ENCODE measurements at places on chromosomes 7 and 10. TPM values are rescaled to one million over a fixed set of nuclear protein-coding genes. Genes with fewer than 3 reads are reported as not detected.
A peak's percentile ranks its signal among the peaks of the same experiment; 100 is the strongest.

DNA sequence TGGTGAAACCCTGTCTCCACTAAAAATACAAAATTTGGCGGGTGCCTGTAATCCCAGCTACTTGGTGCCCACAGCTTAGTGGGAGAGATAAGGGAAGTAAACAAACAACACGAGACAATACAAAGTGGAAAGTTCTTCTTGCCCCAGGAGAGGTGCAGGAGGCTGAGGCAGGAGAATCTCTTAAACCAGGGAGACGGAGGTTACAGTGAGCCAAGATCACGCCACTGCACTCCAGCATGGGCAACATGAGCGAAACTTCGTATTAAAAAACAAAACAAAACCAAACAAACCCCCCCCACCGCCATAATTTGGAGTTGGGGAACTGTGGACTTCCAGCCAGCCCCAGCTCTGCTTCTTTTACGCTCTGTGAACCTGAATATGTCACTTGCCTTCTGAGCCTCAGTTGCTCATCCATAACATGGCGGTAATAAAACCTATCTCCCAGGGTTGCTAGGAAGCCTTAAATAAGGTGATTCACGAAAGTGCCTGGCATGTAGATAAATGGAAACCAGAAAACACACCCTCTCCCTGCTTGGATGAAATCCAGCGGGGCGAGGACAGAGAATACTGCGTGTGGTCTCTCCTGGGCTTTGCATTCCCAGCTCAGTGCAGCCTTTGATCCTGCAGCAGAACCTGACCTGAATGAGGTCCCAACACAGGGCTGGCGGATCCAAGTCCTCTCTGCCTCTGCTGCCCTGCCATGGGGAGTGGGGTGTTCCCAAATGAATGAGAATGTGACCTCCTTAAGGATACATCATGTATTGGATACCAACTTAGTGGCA lies 10.2 kb downstream of the MLXIPL start:
- DNase-seq: no peak

- peak; percentile 9 for DNase-seq
These were observed 78.4 kb downstream of the CYP26A1 start for GRCh38 chr10:93152136-93152535.

The NRF1 gene
- 19.0 TPM for total RNA-seq

The ITGB8 gene
- 51.3 TPM for total RNA-seq

- no peak for DNase-seq
These were observed 106.6 kb upstream of the DOCK1 start for GRCh38 chr10:126798649-126799048.

The LIPF gene
- 5.5 TPM for total RNA-seq

The HYAL4 gene
- 2.6 TPM for total RNA-seq

The NKX2-3 gene
- not detected for total RNA-seq

DNA sequence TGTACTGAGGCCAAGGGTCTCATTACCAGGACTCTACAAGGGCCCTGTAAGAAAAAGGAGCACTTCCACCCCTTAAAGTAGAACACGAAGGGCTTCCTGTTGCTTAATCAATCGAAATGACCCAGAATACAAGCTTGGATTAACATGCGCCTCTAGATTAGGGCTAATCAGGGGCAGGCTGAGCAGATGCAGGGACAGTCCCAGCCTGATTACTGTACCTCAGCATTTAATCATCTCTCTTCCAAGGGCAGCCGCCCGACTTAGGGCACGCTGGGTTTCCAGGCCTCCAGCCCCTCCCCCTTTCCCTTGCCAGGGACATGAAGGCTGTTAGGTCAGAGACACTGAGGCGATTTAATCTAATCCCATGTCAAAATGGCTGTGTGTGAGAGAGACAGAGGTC lies 138.6 kb downstream of the NRF1 start:
- DNase-seq: no peak

The PNLIPRP3 gene
- 0.96 TPM for total RNA-seq

DNA sequence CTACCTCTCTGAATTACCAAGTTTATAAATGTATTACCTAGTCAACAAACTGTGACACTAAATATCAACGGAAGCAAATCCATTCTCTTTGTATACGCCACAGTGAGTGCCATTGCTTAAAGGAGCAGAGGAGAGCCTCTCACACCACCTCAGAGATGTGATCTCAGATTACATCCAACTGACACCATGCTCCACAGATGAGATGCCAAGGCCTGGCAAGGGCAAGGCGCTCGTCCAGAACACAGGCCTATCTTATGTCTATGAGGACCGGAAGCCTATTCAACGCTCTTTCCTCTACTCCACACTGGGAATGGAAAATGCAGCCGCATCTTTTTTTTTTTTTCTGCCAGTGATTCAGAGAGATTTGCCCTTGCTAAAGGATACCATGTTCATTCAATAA lies 11.4 kb downstream of the PDIA4 start:
- no peak for DNase-seq

DNA sequence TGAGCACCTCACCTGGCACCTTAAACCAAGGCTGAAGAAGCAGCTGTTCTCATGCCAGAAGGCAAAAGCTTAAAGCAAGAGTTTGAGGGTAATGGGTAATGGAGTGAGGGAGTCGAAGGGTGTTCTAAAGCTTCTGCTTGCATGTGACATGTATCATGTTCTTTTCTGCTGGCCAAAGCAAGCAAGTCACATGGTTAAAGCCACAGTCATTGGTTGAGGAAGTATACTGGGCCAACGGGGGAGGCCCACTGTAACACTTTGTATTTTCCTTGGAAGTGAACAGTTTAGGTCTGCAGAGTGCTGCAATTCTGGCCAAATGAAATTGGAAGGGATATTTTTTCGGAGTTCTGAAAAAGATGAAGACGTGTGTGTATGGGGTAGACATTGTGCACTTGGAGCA lies 75.7 kb downstream of the REEP3 start:
- no peak for DNase-seq

The IFIT5 gene
- 13.5 TPM for total RNA-seq
